NCI-H2081 treated with DMSO at 0.1 percent for 48 hours (cell line): ENCODE measurements at places on chromosomes 1 and 21.

- no peak for DNase-seq
These were observed 29.4 kb upstream of the KCNA10 start for GRCh38 chr1:110548381-110548780.

DNA sequence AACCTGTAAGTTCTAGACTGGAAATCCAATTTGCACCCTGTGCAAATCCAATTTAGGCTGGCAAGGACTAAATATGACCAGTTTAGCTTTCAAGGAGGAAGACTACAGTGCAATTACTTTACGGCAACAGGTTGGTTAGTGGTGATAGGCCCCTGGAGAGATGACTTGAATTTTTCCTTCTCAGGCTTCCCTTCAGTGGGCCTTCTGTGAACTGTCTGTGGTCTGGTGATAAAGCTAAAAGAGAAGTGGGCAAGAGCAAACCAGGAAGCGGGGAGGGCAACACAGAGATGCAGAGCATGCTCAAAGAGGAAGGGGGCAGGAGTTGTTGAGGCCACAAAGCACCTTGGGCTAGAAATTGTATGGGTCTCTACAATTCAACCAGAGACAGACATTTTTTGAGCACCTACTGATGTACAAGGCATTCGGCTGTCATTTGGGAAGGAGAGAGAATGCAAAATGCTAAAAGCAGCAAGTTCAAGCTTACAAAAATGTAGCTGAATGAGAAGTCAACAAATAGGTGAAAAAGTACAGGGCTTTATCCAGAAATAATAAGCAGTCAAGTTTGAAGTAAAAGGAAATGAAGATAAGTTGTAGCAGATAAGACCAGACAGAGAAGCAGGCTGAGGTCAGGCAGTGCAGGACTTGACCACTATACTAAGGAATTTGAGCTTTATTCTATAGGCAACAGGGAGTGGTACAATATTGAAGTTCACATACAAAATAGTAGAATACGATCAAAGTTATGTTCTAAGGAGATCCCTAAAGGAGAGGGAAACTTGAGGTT, 23.9 kb downstream of the INPP5B start:
- no peak for DNase-seq

GRCh38 chr1:63321785-63322113, 618 bp upstream of the FOXD3 start:
- no peak for DNase-seq

DNA sequence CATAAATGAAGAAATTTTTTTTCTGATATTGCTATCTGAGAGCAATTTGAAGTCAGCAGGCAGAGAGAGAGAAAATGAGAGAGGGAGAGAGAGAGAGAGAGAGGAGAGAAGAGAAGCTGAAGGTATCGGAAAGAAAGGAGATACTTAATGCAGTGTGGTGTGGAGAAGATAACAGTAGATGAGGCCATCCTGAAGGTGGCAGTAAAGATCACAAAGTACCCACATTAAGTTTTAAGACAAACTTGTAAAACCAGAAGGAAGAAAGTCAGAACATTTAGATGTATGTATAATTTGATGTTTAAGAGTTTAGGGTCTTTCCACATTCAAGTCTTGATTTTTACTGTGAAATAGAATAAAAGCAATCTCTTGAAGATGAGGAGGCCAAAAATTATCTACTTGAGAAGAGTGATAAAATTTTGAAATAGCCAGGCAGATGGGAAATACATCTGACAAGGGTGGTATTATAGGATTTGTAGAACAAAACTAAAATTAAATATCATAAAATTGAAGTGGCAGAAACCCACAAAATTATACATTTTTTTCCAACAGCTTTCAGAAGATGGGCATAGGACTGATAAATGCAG, 1753.4 kb downstream of the MRPL39 start:
- DNase-seq: peak; percentile 12
